ENCODE measurements at places on chromosomes 11 and 22.

GRCh38 chr11:31529189-31529588 lies 19.6 kb downstream of the ELP4 start:
- DNase-seq, result no peak

DNA sequence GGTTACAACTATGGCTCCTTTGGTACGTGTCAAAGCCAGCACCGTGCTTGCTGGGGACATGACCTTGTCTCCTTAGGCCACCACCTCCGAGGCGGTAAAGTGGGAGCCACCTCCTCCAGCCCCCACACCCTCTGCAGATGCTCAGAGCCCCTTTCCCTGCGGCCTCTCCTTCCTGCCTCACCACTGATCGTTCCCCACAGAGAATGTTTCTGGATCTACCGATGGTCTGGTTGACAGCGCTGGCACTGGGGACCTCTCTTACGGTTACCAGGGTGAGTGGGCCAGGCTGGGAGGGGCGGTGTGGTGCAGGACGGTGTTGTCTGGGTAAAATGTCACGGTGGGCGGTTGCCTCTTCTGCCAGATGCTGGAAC lies 8.9 kb downstream of the SIDT2 start:
- DNase-seq, result no peak

DNA sequence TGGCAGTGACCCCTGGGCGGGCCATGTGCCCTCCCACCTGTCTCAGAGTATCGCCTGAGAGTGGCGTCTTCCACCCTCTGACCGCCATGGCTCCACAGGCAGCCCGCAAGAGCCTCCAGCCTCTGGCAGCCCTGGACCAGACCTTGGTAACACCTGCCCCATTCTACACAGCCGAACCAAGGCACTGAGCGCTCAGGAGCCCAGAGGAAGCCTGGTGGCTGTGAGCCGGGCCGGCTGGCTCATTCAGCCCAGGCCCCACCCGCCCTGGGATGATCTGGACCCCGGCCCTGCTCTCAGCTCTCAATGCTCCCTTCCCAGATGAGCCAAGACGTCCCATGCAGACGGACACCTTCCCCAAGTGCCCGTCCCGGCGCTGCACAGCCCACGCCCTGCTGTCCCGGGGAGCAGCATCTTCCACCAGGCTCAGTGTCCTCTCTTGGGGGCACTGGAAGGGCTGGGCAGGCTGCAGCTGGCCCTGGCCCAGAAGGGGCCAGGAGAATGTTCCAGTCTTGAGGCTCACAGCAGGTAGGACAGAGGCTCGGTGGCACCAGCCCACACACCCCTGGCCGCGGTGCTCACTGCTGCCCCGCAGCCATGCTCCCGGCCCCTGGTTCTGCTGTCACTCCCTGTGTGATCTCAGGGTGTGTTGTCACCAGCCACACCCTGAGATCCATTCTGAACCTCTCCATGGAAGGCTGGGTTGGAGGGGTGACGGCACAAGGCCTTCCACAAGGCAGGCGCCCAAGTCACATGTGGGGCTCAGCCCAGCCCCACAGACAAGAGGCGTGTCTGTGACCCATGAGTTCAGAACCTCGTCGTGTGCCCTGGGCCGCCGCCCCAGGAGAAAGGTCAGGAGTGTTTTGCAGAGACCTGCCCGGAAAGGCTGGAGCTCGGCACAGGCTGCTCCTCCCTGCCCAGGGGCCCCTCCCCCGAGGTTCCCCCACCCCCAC lies 24.2 kb upstream of the PPARA start:
- no peak for DNase-seq

DNA sequence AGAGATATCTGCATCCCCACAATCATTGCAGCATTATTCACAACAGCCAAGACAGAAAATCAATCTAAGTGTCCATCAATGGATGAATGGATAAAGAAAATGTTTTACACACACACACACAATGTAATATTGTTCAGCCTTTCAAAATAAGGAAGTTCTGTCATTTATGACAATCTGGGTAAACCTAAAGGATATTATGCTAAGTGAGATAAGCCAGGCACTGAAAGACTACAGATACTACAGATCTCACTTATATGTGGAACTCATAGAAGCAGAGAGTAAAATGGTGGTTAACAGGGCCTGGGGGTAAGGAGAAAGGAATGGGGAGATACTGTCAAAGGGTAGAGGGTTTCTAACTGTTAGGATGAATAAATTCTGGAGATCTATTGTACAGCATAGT lies 36.0 kb upstream of the EED start:
- DNase-seq, result no peak

All from stimulated activated CD4-positive, alpha-beta T cell treated with anti-CD3 and anti-CD28 coated beads, TNF-alpha, amount 100 ng/mL, for 24 hours (primary cell).